Activated T-cell treated with anti-CD3 and anti-CD28 coated beads, Interleukin-2, amount 50 U/mL, for 1 hour (primary cell): ENCODE measurements at places on chromosomes 1 and 21.

DNA sequence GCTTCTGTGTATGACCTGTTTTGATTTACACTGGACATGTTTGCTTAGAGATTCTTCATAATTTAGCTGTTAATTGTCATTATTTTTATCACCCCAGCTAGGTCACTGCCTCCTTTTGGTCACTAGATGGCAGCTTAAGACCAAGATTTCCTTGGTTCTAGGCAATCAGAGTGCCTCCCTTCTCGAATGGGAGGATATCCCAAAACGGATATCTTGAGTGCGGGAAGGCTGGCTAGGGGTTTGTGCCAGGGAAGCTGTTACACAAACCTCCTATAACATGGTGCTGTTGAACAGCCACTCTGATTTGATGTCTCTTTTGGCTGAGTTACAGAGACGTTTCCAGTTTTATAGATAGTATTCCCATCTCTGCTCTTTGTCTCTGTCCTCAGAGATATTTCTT lies 283.5 kb downstream of the S1PR1 start:
- DNase-seq = no peak

- DNase-seq = no peak
Measured at GRCh38 chr21:45552696-45553391, 10.6 kb upstream of the SLC19A1 start.

DNA sequence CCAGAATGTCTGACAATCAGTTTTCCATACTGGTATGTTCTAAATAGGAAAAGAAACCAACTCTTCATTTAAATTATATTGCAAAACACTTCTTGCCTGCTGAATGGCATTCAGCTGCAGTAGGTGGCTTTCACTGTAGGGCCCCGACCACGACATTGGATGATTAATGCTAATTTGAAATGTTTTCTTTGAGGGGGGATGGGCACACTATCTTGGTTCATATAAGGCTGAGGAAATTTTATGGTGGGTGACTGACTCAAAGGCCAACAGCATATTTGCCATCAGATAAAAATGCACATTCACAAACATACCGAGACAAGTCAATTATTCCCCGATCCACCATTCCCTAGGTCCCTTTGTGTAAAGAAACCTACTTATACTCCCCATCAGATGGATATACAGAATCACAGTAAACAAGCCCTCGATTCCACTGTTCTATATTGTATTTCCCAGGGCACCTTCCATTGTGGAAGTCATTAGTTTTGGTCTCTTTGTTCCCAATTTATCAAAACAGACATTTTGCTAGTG lies 464.2 kb upstream of the DAB1 start:
- no peak for DNase-seq

DNA sequence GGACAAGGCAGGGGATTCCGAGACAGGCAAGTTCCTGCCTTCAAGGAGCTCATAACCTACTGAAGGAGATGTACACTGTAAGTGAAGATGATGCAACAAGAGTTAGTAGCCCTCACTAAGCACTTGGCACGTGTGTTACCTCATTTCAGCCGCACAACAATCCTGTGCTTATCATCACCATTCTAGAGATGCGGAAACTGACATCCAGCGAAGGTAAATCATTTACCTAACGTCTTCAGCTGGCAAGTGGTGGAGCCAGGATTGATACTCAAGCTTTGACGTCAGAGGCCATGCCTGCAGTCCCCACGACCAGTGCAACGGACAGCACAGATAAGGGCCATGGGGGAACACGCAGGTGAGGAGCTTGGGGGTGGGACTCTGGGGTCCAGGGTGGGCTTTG lies 2.9 kb upstream of the UBXN10 start:
- DNase-seq = no peak

GRCh38 chr1:202416641-202417040 lies 68.1 kb downstream of the PPP1R12B start:
- no peak for DNase-seq

GRCh38 chr1:62218604-62219003 lies 24.0 kb downstream of the L1TD1 start:
- DNase-seq = no peak

DNA sequence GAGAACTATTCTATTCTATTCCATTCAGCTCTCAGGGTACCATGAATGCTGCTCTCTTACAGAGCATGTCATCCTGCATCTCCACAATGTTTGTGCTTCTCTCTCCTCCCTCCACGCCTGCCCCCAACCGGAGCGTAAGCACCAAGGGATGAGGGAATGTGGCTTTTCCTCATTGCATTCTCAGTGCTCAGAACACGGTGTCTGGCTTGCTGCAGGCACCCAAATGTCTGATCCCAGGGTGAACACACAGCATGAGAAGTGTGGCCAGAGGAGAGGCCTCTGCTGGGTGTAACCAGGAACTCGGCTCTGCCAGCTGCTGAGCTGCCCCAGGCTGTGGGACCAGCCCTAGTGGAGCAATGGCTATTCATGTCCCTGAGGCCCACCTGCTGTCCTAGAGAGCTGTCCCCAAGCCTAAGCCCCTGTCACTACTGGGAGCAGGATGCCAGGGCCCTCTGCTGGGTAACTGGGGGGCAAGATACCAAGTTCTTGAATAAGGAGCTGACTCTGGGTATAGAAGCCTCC lies 38.3 kb downstream of the OLFML2B start:
- DNase-seq = no peak

- DNase-seq = no peak
Measured at GRCh38 chr1:10170239-10170574, 40.2 kb upstream of the KIF1B start.

DNA sequence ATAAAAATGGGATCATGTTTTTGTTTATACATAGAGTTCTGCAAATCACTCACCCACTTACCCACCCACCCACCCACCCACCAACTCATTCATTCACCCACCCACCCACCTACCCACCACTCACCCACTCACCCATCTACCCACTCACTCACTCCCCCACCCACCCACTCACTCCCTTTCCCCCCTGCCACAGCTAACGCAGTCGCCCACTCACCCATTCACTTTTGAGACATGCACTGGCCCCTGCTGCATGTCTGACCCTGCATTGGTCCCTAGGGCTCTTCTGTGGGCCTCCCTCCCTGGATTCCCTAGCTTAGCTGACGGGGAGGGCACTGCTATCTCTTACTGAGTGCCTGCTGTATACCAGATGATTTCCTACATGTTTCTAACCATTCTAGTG lies 100.4 kb upstream of the CSF3R start:
- DNase-seq = no peak
